ELF-1 (cell line): ENCODE measurements at places on chromosomes 6 and 20.

GRCh38 chr6:154039231-154039842 lies at the start of gene OPRM1:
OPRM1 (plus strand) TSS chr6:154039240; CDS start chr6:154039545, 305 bp downstream.
- peak; percentile 90 for DNase-seq

DNA sequence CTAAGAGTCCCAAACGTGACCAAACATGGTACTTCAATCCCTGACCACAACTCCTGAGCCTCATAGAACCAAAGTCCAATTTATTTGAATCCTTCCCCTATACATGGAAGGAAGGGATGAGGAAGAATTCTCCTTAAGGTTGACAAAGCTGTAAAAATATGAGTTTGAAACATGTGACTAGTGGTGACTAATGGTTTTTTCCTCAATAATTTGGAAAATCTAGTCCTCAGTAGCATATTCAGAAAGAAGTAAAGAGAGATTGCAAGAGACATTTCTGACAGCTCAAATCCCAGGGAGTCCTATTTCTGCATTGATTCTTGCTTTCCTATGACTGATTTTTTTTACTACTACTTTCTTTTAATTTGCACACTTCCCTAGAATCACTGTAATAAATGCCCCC lies 443.7 kb downstream of the FRK start:
- no peak for DNase-seq

DNA sequence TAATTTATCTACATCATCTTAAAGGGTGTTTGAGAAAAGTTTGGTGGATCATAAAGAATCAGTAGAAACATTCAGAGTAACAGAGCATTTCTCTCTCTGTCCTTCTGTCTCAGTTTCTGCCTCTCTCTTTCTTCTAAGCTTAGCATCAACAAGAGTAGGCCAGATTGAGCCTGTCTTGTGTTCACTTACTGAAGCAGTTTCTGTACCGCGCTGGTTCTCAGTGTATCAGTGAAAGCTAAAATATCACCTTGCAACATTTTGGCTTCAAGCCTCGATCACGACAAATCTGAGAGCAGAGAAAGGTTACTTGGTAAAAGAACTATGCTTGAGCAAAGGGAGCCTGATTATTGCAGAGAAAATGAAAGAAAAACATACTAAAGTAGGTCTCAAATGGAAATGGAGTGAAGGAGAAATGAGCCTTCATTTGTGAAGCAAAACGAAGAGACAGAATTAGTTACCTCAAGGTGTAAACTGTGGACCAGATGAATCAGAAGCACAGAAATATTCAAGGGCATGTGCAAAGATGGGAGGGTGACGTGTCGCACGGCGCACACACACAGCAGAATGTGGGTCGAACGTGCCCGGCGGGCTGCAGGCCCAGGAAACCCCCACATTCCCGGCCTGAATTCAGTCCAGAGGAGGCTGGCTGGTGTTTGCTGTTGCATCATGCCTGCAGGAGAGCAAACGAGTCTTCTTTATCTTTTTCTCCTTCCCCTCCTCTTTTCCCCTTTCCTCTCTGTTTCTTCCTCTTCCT lies 509.3 kb downstream of the QKI start:
- DNase-seq, result no peak

DNA sequence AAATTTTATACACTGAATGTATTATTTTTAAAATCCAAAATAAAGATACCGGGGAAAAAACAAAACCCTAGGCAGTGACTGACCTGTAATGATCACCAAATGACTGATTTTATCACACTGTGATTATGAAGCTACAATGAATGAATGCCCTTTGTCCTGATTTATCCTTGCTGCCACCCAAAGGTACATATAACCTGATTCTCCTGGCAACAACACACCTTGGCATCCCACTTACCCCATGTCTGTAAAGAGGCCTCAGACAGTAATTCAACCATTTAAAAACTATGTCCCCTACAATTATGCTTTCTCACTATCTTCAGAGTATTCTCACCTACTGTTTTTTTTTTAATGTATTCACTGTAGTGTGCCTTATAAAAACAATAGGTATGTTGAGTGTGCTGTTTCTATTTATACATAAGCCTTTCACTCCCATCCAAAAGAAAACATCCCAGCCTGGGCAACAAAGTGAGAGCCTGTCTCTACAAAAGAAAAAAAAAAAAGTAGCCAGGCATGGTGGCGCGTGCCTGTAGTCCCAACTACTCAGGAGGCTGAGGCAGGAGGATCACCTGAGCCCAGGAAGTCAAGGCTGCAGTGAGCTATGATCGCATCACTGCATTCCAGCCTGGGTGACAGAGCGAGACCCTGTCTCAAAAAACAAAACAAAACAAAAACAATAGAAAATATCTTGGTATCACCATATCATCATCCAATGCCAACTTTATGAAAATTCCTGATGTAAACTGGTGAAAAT lies 21.7 kb downstream of the B4GALT5 start:
- no peak for DNase-seq

DNA sequence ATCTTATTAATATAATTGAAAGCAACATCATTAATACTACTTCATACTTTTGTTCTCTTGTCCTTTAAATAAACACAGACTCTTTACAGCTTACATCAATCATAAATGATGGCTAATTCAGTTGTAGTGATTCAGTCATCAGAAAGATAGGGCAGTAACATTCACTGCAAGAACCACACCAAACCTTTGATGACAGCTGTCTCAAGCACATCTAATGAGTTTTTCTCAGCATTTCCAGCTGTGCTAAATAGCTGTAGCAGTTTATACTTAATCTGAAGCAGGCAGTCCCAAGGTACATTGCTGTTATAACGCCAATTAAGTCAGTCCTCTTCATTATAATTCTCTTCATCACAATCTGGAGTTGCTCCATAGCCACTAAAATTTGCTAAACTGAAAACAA lies 45.7 kb downstream of the PREP start:
- DNase-seq, result no peak

DNA sequence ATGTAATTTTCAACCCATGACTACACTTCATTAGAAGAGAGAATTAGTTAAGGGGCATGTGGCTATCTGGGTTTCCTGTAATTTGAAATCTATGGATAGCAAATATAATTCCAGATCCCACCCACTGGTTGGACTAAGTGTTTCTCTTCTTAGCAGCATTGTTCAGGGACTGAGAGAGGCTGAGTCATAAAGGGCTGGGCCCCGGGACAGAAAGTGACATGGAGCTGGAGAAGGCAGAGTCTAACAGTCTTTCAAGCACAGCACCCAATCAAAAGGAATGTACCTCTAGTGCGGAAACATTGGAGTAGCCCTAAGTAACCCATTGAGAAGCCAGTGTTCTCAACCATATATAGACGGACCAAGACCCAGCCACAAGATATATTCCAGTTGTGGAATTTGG lies 363.9 kb downstream of the DHX35 start:
- no peak for DNase-seq

DNA sequence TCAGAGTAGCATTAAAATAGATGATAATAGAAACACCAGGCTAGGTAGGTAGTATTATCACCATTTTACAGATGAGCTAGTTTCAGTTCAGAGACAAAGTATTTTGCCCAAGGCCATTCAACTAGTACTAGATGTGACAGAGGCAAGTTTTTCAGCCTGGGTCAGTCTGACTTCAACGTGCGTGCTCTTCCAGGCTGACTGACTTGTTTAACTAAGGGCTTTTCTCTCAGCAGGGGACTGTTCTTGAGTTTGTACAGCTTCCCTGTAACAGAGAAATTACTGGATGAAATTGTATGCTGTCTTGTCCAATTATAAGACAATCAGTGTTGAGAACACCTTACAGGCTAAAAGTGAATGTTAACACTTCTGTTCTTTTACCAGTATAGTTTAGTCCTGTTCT lies 333.5 kb upstream of the MAN1A1 start:
- DNase-seq, result peak; percentile 52

DNA sequence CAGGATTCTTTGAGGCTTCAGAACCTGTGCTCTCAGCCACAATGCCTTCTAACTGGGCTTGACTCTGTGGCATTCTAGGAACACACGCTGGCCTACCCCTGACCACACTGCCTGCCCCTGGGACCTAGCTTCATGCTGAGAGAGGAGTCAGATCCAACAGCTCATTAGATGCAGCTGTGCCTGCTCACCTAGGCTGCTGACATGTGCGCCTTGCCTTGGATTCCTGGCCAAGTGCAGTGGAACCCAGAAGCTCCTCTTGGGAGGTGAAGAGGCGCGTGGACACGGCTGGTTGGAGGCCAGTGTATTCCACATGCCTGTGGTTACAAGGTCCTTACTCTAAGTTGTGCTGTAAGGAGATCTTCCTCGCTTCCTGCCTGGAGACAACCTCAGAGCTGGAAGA lies 24.7 kb upstream of the KCNK16 start:
- no peak for DNase-seq

DNA sequence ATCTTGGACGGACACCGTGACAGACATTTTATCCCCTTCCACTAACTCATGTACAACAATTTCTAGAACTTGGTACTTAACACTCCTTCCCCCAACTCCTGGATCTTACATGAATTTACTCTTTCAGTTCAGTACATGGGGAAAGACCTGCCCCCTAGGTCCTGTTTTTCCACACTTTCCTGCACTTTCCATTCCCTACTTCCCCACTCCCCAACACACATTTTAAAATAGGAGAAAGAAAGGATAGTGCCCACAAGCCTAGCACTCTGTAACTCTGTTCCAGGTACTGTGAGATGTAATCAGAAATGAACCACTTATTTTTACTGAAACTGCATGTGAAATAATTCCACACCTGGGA lies 1.3 kb downstream of the ADGRG6 start:
- no peak for DNase-seq

DNA sequence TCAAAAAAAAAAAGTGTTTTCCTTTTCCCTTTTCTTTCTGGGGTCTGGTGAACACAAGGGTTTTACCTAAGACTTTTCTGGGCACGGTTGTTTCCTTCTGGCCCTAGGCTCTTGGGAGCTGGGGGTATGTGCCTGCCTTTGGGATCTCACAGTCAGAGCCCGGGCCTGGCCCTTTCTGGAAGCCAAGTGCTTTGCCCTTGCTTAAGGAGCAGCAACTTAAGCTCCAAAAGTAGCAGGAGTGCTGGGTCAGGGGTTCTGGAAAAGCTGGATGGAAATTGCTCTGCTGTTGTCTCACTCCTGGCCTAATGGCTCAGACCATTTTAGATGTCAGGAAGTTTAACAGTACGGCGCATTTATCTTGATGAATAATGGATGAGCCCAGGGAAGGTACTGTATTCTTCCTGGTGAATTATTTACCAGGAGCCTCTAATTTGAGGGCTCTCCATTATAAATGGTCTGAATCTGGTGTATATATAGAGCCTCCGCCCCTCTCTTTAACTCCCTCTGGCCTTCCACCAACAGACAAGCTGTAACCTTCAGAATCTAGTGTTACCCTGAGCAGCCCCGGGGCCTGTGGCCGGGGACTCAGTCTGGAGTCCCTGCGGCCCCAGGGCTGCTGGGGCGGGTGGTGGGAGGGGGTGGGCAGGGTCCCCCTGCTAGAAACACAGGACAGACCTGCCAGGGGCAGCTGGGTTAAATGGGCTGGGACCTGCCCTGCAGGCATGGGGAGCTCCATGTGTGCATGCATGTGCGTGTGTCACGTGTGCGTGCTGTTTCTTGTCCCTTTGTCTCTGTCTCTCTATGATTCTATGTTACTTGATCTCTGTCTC lies 37.5 kb downstream of the PTK7 start:
- DNase-seq, result peak; percentile 77

GRCh38 chr20:32847964-32848363 lies 10.8 kb upstream of the EFCAB8 start:
- DNase-seq, result no peak

GRCh38 chr6:42984924-42985475 lies 630 bp downstream of the PPP2R5D start:
- DNase-seq, result peak; percentile 40

DNA sequence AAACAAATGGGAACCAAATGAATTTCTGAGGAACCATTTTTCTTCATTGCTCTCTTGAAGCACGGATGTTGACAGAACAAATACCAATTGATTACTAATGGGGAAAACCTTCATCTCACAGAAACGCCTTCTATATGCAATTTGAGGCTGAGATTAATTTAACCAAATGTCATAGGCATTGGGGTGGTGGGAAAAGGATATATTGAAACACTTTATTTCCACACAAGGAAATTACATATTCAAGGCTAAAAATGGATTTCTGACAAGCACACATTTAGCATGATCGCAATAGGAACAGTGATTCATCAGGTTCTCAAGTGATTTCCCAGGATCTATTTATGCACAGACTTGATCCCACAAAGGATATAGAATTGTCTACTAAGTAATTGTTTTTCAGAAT lies 88.9 kb downstream of the COL12A1 start:
- DNase-seq, result no peak

DNA sequence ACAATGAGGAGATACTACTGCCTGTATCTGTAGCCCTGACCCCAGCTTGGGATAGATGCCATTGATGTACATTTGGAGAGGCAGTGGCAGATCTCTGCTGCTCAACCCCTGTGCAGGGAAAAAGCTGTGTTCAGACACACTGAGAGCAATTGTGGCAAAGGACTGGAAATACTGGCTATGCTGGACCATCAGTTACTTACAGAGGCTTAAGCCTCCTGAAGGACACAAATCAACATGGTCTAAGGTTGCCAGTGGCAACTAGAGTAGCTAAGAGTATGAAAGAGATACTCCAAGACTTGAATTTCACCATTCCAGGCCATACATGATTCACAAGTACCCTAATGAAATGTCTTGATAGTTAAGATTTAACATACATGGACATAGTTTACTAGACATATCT lies 32.4 kb upstream of the ENPP4 start:
- no peak for DNase-seq

- no peak for DNase-seq
Measured at GRCh38 chr6:71079677-71080076, 122.8 kb upstream of the B3GAT2 start.

GRCh38 chr20:24419786-24420185 lies 49.6 kb upstream of the SYNDIG1 start:
- DNase-seq, result no peak

DNA sequence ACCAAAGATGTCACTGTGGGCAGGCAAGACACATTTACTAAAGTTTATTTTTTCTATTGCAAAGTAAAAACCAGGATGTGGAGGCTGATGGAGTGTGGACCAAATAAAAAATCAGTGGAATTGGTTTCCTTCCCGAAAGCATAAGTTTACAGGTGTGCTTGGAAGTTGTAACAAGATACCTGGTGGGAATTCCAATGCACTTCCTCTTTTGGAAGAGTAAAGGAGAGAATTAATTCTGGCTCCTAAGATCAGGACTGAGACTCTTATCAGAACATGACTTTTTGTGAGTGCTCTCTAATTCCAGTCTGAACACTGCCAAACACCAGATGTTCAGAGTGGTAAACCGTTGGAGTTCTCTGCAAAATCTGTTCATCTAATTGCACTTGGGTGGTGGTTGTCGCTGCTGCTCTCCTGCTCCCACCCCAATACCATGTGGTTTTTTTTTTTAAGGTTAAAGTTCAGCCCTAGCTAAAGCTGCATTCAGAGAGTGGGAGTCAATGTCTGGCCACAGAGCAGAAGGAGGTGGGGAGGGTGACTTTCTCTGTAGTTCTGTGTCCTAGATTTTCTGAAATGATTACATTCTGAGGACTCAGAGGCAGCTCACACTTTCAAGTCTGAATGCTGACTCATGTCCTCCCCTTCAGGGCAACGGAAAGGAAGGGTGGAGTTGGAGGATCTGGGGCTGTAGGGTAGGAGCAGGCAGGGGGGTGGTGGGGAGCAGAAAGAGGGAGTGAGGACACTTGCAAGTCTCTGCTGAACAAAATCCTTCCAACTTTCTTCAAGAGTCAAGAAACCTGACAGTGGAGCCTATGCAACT lies 275.8 kb upstream of the PRDM1 start:
- DNase-seq, result peak; percentile 54
